Stimulated activated CD4-positive, alpha-beta T cell treated with anti-CD3 and anti-CD28 coated beads, TNF-alpha, amount 100 ng/mL, for 24 hours (primary cell): ENCODE measurements at places on chromosomes 3 and 15.

GRCh38 chr3:124260206-124260915 is 268.4 kb upstream of the ROPN1 start:
- DNase-seq = no peak

GRCh38 chr15:43105778-43106485 is at the start of gene UBR1:
Gene UBR1 (minus strand): TSS chr15:43106038. CDS start chr15:43106022, 16 bp downstream.
- DNase-seq = peak; percentile 76

DNA sequence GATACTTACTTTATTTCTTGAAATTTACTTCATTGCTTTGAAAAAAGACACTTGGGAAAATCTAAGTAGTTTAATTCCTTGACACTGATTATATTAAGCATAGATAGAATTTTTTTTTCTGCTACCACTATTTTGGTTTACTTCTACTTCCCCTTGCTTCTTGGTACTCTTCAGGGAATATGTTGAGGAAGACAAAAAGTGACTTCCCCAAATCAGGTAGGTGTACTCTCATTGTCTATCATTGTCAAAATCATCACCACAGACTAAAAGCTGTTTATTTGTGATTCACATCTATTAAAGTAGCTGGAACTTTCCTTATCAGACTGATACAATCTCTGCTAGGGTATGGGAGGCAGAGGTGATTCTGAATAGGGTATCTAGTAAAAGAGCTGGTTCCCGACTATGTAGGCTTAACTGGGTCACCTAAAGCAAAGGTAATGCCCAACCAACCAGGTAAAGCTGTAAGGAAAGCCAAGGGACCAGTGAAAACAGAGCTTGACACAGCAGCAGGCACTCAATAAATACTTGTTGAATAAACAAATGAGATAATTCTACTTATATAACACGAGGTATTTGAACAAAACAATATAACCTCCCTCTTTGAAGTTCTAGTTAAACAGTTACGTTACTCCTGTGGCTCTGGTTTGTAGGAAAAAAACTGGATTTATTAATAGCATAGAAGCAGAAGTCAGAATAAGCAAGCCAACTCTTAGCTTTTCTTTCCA is 346.9 kb downstream of the PLCL2 start:
- no peak for DNase-seq

GRCh38 chr3:142447301-142447851 is 461 bp downstream of the XRN1 start:
- DNase-seq = peak; percentile 22

DNA sequence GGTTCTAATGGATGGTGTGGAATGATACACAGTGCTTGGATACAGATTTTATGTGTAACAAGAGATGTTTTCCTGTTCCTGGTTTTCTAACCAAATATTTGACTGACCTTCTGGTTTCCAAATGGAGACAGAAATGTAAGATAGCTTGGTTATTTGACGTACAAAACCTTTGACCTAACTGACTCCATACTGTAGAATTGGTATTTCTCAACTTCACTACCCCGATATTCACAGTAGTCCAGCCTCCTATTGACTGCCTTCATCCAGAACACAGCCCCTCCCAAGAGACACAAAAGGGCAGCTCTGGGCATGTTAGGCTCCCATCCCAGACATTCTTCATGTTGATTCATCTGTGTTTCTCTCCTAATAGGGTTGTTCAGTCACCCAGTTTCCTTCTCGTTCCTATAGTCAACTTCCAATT is 33.4 kb downstream of the MYO1E start:
- no peak for DNase-seq

- DNase-seq = no peak
Measured at GRCh38 chr15:83850501-83851245, 196.8 kb downstream of the ADAMTSL3 start.

- DNase-seq = no peak
Measured at GRCh38 chr3:72411126-72411525, 437.1 kb downstream of the SHQ1 start.

DNA sequence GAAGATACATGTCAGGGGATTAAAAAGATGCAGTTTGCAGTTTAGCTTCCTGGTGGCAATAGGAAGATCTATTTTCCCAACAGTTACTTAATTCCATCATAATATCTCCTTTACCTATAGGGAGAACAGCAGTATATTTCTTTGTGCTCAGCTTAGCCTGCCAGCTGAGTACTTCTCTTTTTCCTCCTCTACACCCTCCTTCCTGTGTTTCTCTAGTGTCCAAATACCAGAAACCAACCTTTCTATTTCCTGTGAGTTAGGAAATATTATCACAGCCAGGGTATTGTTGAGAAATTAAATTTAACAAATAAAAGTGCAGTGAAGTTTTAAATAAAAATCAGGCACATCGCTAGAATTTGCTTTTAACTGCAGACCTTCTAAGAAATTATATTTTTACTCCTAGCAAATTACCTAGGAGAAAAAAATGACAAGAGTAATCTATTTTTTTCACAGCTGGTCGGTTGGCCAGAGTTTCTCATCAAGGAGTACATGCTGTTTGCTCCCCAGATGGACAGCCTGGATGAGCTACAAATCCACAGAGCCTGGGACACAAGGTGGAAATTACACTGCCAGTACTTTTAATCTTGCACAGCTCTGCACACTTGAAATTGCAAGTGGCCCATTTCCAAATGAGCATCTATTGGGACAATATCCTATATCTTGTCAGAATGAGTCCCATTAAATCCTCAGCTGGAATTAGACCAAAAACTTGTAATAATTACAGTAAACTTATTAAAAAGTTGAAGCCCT is 185.2 kb upstream of the CFAP20DC start:
- no peak for DNase-seq

DNA sequence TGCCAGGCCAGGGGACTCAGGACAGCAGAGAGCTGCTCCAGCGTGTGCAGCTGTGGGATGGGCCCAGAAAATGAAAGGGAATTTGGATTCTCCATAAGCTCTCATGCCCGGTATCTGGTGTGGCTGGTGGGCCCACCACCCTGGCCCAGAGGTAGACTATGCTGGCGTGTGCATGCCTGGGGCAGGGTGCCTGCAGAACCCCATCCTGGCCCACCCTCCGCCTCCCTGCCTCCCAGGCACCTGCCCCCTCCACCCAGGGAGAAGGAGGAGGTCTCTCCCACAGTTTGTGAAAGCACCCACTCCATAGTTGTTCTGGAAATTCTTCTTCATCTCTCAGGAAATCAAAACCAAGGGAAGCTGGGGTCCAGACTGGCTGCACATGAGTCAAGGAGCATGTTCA is 112.9 kb downstream of the ADCY5 start:
- DNase-seq = no peak

DNA sequence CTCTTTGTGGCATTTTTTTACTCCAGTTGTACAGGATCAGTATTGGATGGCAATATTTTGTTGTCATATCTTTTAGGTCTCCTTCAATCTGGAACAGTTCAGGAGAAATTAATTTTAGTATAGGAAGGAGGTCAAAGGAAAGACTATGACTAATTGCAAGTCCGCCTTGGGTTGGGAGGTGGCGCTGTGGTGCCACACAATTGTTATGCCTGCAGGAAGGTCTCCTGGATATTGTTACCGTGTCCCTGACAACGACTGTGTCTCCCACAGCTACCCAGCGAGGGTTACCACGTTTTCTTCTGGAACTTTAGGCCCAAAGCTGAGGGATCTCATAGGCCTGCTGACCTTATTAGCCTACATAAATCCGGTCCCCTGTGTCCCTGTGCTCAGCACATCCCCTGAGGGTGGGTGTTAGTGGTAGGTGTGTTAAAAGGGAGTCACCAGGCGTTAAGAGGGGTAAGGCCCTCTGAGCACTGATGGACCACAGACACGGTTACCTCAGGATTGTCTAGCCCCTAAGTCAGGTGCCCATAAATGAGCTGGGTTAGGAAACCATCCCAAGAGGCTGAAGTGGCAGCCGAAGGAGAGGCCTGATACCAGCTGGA is 31.5 kb downstream of the KCNAB1 start:
- DNase-seq = peak; percentile 20

- DNase-seq = no peak
Measured at GRCh38 chr15:38896647-38897046, 332.0 kb upstream of the RASGRP1 start.

DNA sequence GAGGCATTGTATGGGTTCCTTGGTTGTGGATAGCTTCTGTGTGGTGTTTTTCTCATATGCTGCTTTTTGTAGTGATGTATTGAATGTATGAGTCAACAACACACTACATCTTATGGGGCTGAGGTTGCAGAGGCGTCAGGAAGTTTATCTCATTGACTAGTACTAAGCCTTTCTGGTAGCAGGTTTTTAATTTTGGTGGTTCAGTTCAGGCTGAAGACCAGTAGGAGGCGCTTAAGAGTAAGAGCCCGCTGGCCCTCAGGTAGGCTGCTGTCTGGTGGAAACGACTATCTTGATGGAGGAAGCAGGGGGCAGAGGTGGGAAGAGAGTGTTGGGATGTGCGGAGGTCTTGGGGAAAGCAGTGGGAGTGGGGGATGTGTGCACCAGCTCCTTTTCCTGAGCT is 62.4 kb downstream of the RTP4 start:
- DNase-seq = no peak

GRCh38 chr3:189233225-189233858 is 61.6 kb downstream of the TPRG1 start:
- peak; percentile 14 for DNase-seq

DNA sequence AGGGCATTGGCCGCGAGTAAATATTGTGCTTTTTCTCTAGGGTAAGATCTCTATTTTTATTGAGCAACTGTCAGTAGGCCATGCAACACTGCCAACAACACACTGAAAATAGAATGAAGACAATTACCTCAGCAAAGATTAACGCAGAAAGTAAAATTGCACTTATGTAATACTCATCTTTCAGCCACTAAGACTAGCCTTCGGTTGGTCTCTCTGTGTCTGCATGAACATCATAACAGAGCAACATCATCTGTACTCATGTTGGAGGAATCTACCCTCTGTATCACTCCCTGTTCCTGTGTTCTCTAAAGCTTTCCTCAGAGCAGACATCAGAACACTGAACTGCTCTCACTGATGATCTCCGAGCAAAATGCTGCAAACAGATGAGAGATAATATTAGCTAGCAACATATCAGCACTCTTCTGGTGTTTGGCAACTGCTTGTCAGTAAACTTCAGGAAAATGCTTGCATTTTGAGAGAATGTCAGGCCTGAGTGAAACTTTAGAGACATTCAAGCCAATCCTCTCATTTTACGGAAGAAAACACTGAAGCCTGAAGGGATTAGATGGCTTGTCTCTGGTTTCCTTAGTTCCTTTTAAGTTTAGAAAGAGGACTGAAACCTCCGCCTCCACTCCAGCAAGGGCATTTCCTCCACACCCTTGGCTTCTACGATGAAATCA is 8.4 kb upstream of the LRRC3B start:
- DNase-seq = no peak

- no peak for DNase-seq
Measured at GRCh38 chr3:157201648-157202278, 41.8 kb upstream of the CCNL1 start.

- DNase-seq = no peak
Measured at GRCh38 chr15:63473007-63473748, 31.2 kb upstream of the USP3 start.

DNA sequence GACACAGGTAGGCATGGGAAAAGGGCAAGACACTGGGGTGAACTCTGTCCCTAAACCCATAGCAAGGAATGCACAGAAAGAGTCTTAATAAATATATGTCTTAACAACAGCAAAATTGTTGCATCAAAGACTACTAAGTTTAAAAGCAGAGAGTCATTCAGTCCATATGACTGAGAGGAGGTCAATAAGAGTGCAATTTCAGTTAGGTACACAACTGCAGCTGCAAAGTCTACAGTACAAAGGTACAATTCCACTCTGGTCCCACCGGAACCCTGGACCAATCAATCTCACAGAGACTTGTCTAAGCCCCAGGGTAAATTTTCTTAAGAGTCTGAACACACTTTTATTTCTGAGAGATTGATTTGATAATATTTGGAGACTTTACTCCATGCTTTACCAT is 6.9 kb downstream of the CP start:
- DNase-seq = no peak

GRCh38 chr3:40267937-40268724 is 41.4 kb upstream of the EIF1B start:
- no peak for DNase-seq

- no peak for DNase-seq
Measured at GRCh38 chr3:160810362-160811236, 54.6 kb downstream of the PPM1L start.

GRCh38 chr3:122415104-122415744 is 638 bp downstream of the WDR5B start:
- DNase-seq = peak; percentile 11

GRCh38 chr15:73284090-73284716 is 84.6 kb downstream of the HCN4 start:
- DNase-seq = no peak

- DNase-seq = no peak
Measured at GRCh38 chr3:5205165-5205941, 17.8 kb downstream of the EDEM1 start.

DNA sequence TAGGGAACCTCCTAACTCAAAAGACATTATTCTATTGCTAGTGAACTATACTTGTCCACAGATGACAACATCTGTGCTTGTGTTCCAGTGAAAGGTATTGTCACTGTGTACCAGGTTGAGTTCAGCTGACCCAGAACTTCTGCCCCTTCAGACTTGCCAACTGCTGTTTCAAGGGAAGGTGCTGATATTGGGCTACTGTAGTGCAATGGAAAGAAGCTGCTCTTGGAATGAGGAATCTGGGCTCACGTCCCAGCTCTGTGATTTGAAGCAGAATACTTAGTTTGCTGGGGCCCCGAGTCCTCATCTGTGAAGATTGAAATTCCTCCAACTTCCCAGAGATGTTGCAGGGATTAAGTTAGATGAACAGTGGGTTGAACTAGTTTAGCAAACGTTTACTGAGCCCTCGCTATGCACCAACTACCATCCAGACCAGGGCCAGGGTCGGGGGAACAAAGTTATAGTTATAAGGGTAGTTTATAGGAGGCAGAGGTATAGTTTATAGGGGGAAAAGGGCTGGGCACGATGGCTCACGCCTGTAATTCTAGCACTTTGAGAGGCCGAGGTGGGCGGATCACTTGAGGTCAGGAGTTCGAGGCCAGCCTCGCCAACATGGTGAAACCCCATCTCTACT is 15.9 kb upstream of the UMPS start:
- DNase-seq = no peak

DNA sequence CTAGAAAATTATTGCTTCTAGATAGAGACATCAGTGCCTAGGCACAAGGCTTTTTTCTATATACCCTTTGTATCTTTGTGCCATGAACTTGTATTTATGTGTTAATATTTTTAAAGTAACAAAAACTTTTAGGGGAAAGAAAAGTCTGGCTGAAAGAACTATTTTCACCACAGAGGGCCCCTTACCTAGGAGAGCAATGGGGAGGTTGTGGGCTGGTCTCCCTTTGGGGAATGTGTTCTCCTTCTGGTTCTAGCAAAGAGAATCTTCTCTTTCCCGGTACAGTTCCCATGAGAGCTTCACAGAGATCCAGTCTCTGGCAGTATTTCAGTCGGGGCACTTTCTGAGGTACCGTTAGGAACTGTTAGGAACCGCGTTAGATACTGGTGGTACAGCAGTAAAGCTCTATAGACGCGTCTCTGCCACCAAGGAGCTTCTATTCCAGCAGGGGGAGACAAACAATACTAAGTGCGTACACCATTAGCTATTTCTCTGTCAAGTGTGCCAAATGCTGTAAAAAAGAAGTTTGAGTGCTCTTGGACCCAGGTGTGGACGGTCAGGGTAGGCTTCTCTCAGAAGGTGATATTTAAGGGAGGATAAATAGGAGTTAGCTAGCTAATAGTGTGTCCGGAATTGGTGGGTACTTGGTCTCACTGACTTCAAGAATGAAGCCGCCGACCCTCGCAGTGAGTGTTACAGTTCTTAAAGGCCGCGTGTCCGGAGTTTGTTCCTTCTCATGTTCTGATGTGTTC is 4.6 kb upstream of the EPB42 start:
- peak; percentile 22 for DNase-seq
